ENCODE measurements at places on chromosomes 6 and 20. TPM values are rescaled to one million over a fixed set of nuclear protein-coding genes. Genes with fewer than 3 reads are reported as not detected.

GRCh38 chr20:41654292-41654691, 36.1 kb upstream of the CHD6 start:
- DNase-seq = no peak

DNA sequence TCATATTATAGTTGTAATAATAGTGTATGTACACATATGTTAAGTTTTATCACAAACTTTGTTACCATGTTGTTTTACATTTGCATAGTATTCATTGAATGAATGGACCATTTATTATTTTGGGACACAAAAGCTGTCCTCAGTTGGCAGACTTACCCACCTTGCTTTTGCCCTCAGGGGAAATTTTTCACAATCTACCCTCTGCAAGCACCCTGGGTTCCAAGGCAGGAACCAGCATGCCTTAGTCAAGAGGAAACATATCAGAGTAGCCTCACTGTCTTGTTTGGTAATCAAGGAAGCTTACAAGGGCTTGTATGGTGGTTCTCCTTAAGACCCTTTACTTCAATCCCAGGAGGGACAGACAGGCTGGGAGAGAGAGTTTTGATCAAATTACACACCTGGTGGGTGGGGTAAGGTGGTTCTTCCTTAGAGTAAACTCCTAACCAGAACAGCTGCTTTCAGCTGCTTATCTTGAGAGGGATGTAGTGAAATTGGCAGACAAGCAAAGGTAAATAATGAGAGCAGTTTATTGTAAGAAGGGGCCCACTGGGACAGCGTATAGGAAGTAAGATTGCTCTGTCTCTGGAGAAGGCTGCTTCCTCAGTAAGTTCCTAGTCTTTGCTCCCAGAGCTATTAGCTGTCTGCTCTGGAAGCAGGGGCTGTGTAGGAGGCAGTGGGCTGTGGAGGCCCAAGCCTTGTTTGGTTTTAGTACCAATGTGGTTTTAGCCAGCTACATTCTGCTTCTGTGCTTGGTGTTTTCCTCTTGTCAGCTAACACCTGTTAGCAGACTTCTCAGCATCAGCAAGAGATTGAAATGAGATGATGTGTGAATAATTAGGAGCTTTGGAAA, 31.1 kb downstream of the BRPF3 start:
- DNase-seq = no peak

- no peak for DNase-seq
Observed at GRCh38 chr6:78577585-78577984, 289.8 kb upstream of the IRAK1BP1 start.

- DNase-seq = no peak
Observed at GRCh38 chr6:38415231-38416005, 224.3 kb downstream of the BTBD9 start.

PKHD1 gene
- total RNA-seq = 4.2 TPM

- peak; percentile 43 for DNase-seq
Observed at GRCh38 chr6:147287869-147288271, 83.7 kb downstream of the STXBP5 start.

GRCh38 chr6:107062691-107063090, 34.7 kb downstream of the MTRES1 start:
- no peak for DNase-seq

GRCh38 chr20:42587427-42587826, 602.3 kb downstream of the PTPRT start:
- DNase-seq = no peak

- no peak for DNase-seq
Observed at GRCh38 chr6:75824160-75824559, 75.1 kb downstream of the MYO6 start.

TNFRSF6B gene
- total RNA-seq = not detected

GSTA3 gene
- not detected for total RNA-seq

ENPP3 gene
- total RNA-seq = 0.29 TPM

DNA sequence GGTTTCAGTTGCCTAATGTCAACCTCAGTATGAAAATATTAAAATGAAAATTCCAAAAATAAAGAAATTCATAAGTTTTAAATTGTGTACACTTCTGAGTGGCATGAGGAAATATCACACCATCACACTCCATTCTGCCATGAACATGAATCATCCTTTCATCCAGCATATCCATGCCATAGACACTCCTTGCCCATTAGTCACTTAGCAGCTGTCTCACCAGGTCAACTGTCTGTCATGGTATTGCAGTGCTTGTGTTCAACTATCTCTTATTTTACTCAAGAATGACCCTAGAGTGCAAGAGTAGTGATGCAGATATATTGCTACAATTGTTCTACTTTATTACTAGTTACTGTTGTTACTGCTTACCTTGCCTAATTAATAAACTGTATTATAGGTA, 712.4 kb downstream of the EPHA7 start:
- no peak for DNase-seq

DNA sequence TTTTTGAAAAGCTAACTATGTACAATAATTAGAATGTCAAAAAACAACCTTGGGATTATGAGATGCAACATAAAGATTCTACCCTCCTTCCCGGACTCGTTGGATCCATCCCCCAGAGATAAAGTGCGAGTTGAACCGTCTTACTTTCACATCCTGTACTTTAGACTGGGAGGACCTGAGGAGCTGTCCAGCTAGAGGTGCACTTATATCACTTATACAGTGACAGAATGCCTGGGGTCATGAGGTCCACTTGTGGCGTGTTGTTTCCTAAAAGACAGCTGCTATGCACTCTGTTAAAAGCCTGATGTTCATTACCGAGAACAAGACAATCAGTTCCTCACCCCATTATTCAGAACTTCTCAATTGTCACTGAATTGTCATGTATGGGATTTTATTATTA, 2.1 kb downstream of the CDS2 start:
- DNase-seq = no peak
